Endodermal cell (in vitro differentiated cells): ENCODE measurements at places on chromosomes 3 and 15. TPM values are rescaled to one million over a fixed set of nuclear protein-coding genes. Genes with fewer than 3 reads are reported as not detected.

The PRKAR2A gene
- total RNA-seq, result 37.1 to 41.5 TPM (median 38.9 TPM) in 3 replicates

The POPDC2 gene
- total RNA-seq, result 1.1 and 1.6 TPM in 2 replicates

The CAPN3 gene
- total RNA-seq, result 0.34 and 1.5 TPM in 2 replicates

The ROPN1 gene
- total RNA-seq, result not detected in 3 replicates

The ALPK3 gene
- total RNA-seq, result 32.1 to 68.0 TPM (median 57.8 TPM) in 3 replicates

The TTC21A gene
- 5.0 and 5.8 TPM in 2 replicates for total RNA-seq

The OXTR gene
- total RNA-seq, result 11.8 and 13.1 TPM in 2 replicates

The ZKSCAN7 gene
- 10.2 and 11.0 TPM in 2 replicates for total RNA-seq

The PLSCR1 gene
- total RNA-seq, result 236 to 288 TPM (median 250 TPM) in 3 replicates

The CPB1 gene
- total RNA-seq, result 0.96 TPM in 1 of 3 replicates, not detected in the others

The TLR9 gene
- 0.11 TPM in 1 of 2 replicates, not detected in the other for total RNA-seq

The CCRL2 gene
- total RNA-seq, result not detected in 3 replicates

The COL6A5 gene
- total RNA-seq, result 0.04 to 0.07 TPM in 2 of 3 replicates, not detected in the other

The HCN4 gene
- 2.8 and 3.1 TPM in 2 replicates for total RNA-seq

The BCL2A1 gene
- not detected in 3 replicates for total RNA-seq

The MYO5A gene
- total RNA-seq, result 12.8 and 13.1 TPM in 2 replicates

The TMC3 gene
- total RNA-seq, result not detected in 2 replicates

The MAP2K5 gene
- total RNA-seq, result 21.2 to 26.7 TPM (median 24.1 TPM) in 3 replicates

The EPHB3 gene
- total RNA-seq, result 27.2 and 32.7 TPM in 2 replicates

The CHDH gene
- total RNA-seq, result 9.4 and 12.7 TPM in 2 replicates

The OSBPL10 gene
- total RNA-seq, result 33.6 and 37.0 TPM in 2 replicates

The TM4SF4 gene
- total RNA-seq, result not detected in 3 replicates

The ADAMTS7 gene
- total RNA-seq, result 42.5 and 55.8 TPM in 2 replicates

The HHATL gene
- total RNA-seq, result not detected in 2 replicates

The SI gene
- not detected in 3 replicates for total RNA-seq

The NAA50 gene
- 137 and 149 TPM in 2 replicates for total RNA-seq

The NXPE3 gene
- 6.1 and 6.9 TPM in 2 replicates for total RNA-seq

The MYH15 gene
- 0.07 and 0.15 TPM in 2 replicates for total RNA-seq

The SHF gene
- 26.8 to 54.3 TPM (median 53.8 TPM) in 3 replicates for total RNA-seq

The ATP8B4 gene
- 0.14 to 0.95 TPM (median 0.32 TPM) in 3 replicates for total RNA-seq

The CDHR4 gene
- not detected in 3 replicates for total RNA-seq

The SERINC4 gene
- total RNA-seq, result 0.16 and 0.18 TPM in 2 replicates

The BNC1 gene
- 0.07 TPM in 1 of 2 replicates, not detected in the other for total RNA-seq

The ANKRD63 gene
- not detected in 3 replicates for total RNA-seq

The ARNT2 gene
- 9.7 to 17.8 TPM (median 15.9 TPM) in 3 replicates for total RNA-seq

The RHCG gene
- total RNA-seq, result 0.11 TPM in 1 of 2 replicates, not detected in the other

The REC114 gene
- total RNA-seq, result not detected in 3 replicates

The ITIH3 gene
- total RNA-seq, result not detected in 2 replicates

The MYZAP gene
- total RNA-seq, result 0.20 and 0.33 TPM in 2 replicates

The CNTN3 gene
- 2.0 to 2.7 TPM (median 2.5 TPM) in 3 replicates for total RNA-seq
